Stimulated activated CD8-positive, alpha-beta memory T cell treated with anti-CD3 and anti-CD28 coated beads, Interleukin-15, amount 100 ng/mL, for 24 hours (primary cell): ENCODE measurements at places on chromosomes 2 and 18.

DNA sequence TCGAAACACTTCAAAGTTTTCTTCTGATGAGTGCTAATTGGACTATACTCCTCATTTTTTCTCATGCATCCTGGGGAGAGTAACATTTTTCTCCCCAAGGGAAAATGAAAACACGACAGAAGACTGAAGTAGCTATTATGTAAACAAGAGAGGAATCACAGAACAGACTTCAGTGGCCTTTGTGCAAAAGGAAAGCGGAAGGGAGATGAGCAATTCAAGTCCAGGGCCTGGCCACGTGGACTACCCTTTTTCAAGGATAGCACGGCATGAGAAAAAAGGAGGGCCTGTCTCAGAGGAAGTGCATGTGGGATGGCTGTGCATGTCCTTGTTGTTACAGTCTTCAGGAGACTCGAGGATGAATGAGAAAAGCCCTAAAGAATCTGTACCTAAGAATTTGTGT lies 43.8 kb upstream of the KCNE4 start:
- no peak for DNase-seq

DNA sequence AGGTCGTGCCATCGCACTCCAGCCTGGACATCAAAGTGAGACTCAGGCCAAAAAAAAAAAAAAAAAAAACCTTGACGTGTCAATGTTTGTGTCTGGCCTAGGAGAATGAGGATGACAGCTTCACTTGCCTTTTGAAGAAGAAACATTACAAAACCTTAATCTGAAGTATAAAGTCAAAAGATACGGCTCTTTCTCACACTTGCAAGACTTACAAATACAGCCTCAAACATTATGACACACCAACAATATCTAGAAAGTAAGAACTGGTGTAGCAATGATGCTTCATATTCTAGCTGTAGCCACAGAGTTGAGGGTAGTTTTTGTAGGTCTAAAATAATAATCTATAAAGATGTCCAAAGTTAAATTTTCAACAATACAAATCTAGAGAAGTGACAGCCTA lies 25.5 kb downstream of the MPPE1 start:
- DNase-seq, result no peak

DNA sequence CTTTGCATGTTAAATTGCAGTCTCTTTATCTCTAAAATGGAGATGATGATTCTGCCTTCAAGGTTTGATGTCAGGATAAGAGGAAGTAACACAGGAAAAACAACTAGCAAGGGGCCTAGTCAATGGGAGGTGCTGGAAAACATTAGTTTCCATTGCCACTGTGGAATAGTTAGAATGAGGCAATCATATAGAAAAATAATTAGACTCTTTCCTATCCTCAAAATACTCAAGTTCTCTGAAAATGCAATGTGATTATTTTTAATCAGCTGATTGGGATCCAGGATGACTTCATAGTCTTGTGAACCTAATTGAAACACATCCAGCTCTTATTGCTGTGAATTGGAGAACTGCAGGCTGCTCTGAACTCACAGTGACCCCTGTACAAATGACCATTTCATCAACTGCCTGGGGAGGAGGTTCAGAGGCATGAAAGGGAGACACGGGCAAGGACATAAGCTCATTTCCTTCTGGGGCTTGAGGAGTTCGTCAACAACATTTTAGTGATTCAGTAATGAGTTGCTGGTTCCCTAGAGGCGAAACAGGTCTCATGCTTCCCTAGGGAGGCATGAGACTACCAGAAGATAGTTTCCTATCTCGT lies 422.5 kb downstream of the LPIN1 start:
- no peak for DNase-seq

GRCh38 chr2:181776336-181776735 lies 96.0 kb upstream of the NEUROD1 start:
- DNase-seq, result no peak

DNA sequence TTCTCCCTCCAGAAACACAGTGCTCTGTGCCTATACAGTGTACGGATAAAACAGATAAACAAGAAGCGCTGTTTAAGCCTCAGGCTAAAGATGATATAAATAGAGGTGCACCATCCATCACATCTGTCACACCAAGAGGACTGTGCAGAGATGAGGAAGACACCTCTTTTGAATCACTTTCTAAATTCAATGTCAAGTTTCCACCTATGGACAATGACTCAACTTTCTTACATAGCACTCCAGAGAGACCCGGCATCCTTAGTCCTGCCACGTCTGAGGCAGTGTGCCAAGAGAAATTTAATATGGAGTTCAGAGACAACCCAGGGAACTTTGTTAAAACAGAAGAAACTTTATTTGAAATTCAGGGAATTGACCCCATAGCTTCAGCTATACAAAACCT lies 70.7 kb downstream of the TANK start:
- no peak for DNase-seq

- no peak for DNase-seq
Measured at GRCh38 chr2:5587766-5588165, 104.4 kb upstream of the SOX11 start.

GRCh38 chr2:236105955-236106607 lies 62.1 kb downstream of the GBX2 start:
- DNase-seq, result no peak

- DNase-seq, result no peak
Measured at GRCh38 chr18:29512203-29512602, 1335.3 kb upstream of the CDH2 start.

DNA sequence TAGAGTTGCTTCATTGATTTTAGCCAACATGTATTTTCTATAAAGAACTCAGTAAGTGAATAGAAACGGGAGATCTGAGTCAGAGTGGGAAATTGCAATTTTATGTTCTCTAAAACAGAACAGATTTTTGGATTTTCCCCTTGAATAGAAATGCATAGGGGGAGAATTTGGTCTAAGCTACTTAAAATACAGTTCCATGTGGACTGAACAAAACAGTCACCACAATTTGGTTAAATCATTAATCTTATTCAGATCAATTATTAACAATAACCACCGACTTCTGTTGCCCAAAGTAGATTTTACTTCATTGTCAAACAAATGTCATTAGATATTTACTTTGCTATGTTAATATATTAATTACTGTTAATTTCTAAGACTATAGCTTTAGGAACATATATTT lies 107.7 kb downstream of the SCG2 start:
- DNase-seq, result no peak

DNA sequence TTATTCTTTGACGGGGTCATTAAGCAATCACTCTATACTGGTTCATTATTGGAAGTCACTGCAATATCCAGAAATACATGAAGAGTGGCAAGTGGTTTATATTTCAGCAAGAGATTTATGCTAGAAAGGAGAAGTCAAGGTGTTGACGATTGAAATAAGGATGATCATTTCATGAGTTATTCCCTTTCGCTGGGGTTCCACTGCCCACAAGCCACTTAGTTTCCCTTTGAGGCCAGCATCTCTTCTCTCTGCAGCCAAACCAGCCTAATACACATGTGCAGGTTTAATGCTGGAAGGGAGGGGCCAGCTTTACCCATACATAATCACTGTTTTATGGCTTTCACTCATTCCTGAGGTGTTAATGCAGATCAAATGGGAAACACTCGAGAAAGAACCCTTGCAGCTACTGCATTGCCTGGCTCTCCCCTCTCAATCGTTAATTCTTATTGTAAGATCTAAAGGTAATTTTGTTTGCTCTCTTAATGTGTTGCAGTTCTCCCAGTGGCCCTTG lies 108.4 kb downstream of the MEIS1 start:
- no peak for DNase-seq

GRCh38 chr2:240919161-240919781 lies 13.1 kb downstream of the CROCC2 start:
- DNase-seq, result no peak

GRCh38 chr18:41809652-41810051 lies 145.4 kb upstream of the PIK3C3 start:
- no peak for DNase-seq

DNA sequence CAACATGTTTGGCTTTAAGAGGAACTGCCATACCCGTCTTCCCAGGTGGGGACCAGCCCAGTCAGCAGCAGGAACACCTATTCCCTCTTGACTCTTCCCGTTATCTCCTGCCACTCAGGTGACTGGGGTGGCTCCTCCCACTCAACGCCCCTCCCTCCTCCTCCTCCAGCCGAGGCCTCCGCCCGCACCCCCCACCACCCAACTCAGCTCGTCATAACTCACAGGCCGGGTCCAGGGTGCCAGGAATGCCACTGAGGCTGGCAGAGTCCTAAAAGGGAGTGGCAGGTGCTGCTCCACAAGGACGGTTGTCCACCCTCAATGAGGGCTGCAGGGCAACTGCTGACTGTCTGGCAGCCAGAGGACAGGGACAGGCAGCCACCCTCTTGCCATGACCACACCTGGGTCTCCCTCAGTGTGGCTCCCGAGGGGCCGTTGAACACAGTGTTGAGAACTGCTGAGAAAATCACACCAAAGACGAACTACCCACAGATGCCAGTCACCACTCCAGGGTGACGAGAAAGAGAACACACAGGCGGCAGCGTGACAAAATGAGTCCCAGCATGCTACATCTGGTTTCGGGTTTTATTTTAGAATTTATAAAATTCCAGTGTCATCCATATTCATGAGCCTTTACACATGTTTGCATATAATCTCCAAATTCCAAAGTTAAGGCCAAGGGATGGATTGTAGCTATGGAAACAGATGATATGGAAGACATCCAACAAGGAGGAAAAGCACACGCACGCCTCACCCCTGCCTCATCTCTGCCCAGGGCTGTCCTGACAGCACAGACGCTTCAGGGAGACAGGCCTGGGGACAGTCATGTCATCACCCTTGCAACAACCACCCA lies 38.5 kb downstream of the ANO7 start:
- DNase-seq, result no peak

GRCh38 chr2:200655918-200656580 lies 70.2 kb downstream of the AOX1 start:
- DNase-seq, result no peak

DNA sequence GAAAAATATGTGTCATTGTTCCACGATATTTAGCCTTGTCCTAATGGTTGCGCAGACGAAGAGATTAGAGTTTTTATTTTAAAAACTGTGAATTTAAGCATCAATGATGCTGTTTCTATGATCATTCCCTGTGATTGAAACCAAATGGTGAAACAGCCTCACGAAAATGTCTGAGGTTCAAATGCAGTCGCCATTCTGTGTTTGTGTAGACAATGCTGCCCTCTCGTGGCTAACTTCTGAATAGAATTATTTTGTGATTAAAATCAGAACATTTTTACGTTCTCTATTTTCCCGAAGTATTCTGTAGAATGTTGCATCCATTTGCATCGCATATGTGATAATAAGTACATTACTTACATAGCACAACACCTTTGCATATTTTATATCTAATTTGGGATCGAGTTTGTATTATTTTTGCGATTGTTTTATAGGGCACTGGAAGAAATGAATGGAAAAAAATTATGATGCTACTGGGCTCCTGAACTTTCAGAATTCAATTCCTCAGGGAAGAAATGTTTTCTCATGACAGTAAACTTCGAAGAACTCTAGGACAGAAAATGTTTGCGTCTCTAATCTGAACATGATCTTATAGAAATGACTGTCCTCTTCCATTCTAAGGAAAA lies 54.8 kb upstream of the CREB1 start:
- DNase-seq, result no peak
